Posterior cingulate gyrus (tissue), 11 donors: ENCODE measurements at places on chromosomes 5 and 9.

DNA sequence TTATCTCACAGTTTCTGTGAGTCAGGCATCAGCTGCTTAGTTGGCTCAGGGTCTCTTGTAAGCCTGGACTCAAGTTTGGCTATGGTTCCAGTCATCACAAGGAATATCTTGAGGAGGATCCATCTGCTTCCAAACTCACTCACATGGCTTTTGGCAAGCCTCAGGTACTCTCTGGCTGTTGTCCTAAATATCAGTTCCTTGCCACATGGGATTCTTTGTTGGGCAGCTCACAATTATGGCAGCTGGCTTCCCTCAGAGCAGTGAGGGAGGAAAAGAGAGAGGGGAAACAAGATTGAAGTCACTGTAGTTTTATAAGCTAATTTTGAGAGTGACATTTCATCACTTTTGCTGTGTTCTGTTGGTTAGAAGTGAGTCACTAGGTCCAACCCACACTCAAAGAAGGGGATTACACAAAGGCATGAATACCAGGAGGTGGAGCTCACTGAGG lies 144.5 kb downstream of the GCNT1 start:
- DNase-seq: no peak

GRCh38 chr5:112973036-112973435 lies 3.6 kb upstream of the DCP2 start:
- no peak for DNase-seq

DNA sequence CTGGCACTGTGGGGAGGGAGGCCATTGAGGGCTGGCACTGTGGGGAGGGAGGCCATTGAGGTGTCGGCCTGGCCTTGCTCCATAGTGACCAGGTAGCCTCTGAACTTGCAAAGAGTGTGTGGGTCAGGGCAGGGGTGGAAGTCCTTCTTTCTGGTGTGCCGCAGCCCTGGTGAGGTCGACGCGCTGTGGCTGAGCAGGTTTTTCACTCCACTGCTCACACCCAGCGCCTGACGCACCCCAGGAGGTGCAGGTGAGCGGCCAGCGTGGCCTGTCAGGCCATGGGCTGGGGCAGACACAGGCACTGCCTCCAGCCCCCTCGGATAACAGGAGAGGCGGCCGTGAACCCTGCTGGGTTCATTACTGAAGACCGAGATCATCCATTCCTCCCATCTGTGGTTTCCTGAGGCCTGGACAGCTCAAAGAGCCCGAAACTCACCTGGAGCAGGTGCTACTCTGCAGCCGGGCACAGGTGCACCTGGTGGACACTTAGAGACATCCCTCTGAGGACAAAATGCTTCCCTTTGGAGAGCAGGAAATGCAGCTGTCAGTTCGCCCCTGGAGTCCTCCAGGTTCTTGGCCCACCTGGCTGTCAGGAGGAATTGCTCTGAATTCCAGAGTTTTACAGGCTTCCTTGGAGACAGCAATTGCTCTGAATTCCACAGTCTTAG lies 32.4 kb downstream of the LHX3 start:
- no peak for DNase-seq

- DNase-seq: no peak
Observed at GRCh38 chr9:112032009-112032408, 135.4 kb downstream of the UGCG start.

DNA sequence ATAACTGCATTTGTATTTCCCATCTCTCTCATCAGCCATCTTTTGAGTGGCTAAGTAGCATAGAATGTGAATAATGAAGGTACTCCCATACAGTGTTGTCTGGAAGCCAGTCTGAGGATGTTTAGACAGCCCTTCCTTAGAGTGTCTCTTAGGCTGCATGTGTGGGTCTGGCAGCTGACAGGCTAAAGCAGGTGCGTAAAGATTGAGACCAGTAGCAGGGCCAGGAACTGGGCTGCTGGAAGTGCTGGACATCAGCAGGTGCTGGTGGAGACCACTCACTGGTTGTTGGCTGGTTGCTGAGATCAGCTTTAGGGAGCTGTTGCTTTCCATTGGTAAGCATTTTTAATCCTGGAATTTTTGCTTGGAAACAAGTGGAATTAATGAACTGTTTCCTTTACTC lies 197.5 kb downstream of the PCSK5 start:
- DNase-seq: no peak

DNA sequence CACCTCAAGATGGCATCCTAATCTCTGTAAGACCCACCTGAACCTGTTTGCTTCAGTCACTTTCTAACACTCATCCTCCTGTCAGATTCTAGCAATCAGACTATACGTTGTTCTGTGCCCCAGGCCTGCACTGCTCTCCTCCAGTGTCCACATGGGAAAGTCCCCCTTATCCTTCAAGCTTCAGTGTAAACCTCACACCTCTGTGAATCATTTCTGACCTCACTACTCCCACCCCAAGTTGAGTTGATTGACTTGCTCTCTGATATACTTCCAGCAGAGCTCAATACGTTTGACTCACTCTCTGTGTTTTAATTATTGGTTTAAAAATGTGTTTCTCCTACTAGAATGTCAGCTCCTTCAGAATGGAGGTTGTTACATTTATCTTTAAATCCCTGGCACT lies 240.2 kb downstream of the FBXL17 start:
- DNase-seq: no peak

DNA sequence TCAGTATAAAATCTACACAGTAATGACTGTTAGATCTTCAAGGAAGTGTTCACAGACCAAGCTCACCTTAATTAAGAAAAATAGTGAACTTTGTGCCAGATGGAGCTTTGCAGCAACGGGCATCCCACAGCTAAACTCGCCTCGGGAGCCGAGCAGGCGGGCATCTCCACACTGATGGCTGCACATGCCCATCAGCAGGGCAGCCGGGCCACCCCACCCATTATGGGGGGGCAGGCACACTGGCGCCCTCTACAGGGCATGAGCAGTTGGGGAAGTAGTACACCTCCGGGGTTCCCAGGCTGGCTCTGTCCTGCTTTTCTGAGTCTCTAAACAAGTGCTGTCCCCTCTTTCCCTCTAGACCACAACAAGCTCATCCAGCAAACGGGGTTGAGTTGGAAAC lies 21.6 kb downstream of the ANKS6 start:
- DNase-seq: no peak

DNA sequence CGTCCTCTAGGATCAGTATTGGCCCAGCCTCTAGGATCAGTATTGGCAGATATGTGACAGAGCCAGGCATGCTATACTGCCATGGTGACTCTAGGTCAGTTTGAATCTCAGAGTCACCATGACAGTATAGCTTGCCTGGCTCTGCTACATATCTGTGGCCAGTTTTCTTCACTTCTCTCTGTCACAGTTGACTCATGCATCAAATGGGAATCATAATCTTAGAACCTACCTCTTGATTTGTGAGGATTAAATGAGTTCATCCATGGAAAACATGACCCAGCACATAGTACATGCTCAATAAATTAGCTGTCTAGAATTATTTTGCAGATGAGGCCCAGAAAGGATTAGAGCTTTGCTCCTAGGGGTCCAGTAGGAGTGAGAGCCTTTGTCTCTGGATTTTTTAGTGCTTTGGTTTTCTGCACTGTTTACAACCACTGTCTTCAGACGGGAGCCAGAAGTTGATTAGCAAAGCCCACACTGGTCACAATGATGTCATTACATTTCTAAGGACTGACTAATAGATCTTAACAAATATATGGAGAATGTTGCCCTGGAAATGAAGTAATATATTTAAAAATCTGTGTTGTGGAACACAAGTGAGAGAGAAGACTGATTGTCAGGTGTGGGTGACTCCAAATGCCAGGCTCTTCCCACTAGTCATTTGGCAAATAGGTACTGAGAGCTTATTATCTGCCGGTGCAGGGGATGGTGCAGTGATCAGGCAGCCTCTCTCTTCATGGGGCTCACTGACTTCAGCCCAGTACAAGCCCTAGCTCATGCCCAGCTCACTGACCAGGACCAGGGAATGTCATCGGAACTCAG lies 76.0 kb downstream of the COL15A1 start:
- no peak for DNase-seq

DNA sequence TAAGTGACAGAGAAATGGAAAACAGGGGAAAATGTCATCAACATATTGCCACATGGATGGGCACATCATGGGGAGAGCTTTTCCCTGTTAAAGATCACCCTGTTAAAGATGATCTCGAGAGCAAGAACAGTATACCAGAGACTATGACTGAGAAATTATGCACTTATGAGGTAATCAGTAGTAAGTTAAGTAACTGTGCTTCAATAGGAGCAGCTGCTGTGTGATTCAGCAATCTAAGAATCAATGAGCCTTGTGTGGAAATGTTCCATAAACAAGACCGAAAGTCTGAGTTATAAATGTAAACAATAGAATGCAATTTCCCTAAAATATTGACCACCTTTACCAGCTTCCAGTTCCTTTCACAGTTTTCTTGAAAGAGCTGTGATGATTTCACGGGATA lies 582.3 kb downstream of the CAAP1 start:
- no peak for DNase-seq

- DNase-seq: no peak
Observed at GRCh38 chr5:18850216-18850615, 1137.8 kb downstream of the CDH18 start.

GRCh38 chr9:75041041-75041440 lies 12.9 kb upstream of the CARNMT1 start:
- no peak for DNase-seq

- no peak for DNase-seq
Observed at GRCh38 chr5:88677943-88678769, 204.8 kb downstream of the MEF2C start.

- no peak for DNase-seq
Observed at GRCh38 chr5:68379275-68380036, 163.9 kb downstream of the PIK3R1 start.

DNA sequence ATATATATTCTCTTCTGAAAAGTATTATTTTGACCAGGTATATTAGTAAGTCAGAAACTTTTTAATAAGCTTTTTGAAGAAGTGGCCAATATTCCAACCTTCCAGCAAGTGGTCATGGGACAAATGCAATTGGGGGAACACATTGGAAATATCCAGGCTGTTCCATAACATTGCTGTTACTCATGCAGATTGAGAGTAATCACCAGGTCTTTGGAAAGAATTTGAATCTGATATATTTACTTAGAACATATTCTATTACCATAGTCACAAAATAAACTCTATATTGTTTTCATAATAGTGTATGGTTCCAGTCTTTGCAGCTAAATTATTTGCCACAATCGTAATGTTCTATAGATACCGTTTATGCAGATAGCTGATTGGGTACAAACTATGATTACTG lies 102.8 kb downstream of the TAF11L14 start:
- DNase-seq: no peak

- DNase-seq: no peak
Observed at GRCh38 chr5:96330530-96331140, 102.4 kb downstream of the PCSK1 start.

GRCh38 chr5:58405175-58405574 lies 54.7 kb downstream of the PLK2 start:
- DNase-seq: no peak

- DNase-seq: no peak
Observed at GRCh38 chr9:112140936-112141335, 34.2 kb downstream of the SUSD1 start.

GRCh38 chr9:127139775-127140174 lies 17.3 kb upstream of the ANGPTL2 start:
- DNase-seq: no peak

GRCh38 chr9:99015890-99016289 lies 72.2 kb downstream of the COL15A1 start:
- no peak for DNase-seq

- DNase-seq: no peak
Observed at GRCh38 chr5:2569774-2570542, 181.5 kb downstream of the IRX2 start.

GRCh38 chr5:57207681-57208080 lies 33.8 kb downstream of the GPBP1 start:
- DNase-seq: no peak

DNA sequence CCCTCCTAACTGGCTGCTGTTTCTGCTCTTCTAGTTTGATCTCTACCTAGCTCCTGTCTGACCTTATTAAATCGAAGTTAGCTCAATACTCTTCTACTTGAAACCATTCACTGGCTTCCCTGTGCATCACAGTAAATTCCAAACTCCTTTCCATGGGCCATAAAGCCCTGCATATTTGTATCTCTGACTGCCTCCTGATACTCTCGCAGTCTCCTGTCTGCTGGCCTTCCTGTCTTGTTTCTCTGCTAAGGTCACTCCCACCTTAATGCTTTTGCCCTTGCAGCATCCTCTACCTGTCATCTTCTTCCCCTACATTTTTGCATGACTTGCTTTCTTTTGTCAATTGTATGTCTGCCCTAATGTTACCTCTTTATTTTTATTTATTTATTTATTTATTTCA lies 44.8 kb downstream of the SNCAIP start:
- DNase-seq: no peak

DNA sequence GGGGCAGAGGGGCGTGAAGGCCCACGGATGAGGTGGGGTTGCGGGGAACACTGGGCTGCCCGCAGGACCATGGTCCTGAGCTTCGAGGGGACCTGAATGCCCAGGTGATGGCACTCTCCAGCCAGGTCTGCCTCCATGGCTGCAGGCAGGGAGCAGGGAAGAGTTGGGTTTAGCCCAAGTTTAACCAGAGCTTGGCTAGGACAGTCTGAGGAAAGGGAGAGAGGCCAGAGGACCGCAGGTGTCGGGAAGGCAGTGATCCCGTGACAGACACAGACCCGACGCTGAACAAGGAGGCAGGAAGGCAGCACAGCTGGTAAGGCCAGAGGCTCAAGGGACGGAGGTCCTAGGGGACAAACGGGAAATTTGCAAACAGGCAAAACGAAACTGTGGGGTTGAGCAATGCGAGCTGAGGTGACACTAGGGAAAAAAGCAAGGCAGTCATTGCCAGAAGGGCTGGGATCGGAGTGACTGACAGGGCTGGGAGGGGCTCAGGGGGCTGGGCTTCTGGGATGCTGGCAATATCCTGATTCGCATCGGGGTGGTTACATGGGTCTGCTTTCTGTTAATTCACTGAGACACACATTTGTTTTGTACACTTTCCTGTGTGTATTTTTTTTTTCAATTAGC lies 25.0 kb downstream of the ARPC5L start:
- DNase-seq: no peak

- no peak for DNase-seq
Observed at GRCh38 chr9:136275655-136276429, 28.1 kb downstream of the CCDC187 start.

DNA sequence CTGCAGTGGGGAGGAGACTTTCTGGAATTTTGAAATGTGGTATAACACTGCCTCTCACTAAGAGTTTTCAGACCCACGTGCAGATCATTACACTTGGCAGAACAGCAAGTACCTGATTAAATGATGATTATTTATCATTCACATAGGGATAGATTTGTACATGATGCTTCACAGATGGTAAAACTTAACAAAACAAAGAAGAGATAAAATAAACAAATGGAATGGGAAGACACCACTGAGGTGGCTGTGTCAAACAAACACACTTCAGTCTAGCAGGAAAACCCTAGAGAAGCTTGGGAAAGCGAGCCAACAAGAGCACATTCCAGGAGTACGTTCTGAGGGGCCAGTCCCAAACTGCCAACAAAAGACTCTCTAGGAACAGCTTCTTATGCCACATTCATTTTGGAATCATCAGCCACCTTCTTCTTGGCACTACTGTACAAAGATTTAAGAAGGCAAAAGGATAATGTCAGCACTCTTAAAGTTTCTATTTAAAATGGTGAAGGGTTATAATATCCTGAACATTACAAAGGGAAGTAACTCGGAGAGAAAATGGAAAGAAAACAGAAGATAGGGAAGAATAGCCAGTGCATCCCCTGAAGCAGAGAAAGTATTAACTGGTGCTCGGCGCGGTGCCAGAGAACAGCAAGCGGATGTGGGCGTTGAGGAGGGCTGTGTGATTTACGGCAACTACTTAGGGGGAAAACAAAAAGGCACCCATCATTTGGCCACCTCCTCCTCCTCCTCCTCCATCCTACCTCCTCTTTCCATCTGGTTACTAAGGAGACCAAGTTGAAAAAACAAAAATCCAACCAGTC lies 1.6 kb downstream of the MED27 start:
- no peak for DNase-seq

- DNase-seq: no peak
Observed at GRCh38 chr5:154568589-154568988, 90.6 kb upstream of the HAND1 start.
